GM20000 (cell line): ENCODE measurements at places on chromosomes 13 and 19.

DNA sequence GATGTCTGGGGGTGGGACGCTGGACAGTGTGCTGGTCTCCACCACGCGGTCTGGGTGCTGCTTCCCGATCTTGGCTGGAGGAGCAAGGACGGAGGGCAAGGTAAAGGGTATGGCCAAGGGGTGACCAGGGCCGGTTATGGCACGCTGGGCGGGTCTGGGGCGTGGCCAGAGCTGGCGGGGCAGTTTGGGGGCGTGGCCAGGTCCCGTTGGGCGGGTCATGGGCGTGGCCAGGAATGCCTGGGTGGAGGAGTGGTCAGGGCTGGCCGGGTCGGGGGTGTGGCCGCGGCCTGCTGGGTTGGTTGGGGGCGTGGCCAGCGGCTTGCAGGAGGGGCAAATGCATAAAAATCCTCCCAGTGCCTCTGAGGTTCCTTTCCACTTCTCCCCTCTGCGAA lies 19.2 kb downstream of the GPX4 start:
- peak; percentile 92 for DNase-seq

GRCh38 chr13:75986818-75987217 lies 350.7 kb downstream of the LMO7 start:
- DNase-seq = peak; percentile 25

DNA sequence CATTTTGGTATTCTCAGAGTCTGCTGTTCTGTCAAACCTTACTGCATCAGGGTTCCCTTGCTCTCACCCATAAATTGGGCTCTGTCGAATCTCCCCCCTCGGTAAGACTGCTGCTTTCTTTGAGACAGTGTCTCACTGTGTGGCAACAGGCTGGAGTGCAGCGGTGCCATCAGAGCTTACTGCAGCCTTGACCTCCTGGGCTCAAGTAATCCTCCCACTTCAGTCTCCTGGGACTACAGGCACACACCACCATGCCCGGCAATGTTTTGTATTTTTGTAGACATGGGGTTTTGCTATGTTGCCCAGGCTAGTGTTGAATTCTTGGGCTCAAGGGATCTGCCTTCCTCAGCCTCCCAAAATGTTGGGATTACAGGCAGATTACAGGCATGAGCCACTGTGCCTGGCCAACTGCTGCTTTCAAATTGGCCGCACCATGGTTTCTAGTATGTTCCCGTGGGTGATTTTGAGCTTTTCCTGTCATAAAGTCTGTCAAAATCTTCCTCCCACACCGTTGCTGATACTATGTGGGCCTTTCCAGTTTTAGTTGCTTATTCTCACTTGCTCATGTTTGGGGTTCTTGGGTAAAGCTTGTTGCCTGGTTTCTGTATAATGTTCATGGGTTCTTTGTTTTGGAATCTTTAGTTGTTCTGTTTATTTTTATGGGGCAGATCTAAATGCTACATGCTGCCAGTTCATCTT lies 10.6 kb downstream of the RFC3 start:
- no peak for DNase-seq

- no peak for DNase-seq
Measured at GRCh38 chr13:51823863-51824262, 19.9 kb upstream of the DHRS12 start.

DNA sequence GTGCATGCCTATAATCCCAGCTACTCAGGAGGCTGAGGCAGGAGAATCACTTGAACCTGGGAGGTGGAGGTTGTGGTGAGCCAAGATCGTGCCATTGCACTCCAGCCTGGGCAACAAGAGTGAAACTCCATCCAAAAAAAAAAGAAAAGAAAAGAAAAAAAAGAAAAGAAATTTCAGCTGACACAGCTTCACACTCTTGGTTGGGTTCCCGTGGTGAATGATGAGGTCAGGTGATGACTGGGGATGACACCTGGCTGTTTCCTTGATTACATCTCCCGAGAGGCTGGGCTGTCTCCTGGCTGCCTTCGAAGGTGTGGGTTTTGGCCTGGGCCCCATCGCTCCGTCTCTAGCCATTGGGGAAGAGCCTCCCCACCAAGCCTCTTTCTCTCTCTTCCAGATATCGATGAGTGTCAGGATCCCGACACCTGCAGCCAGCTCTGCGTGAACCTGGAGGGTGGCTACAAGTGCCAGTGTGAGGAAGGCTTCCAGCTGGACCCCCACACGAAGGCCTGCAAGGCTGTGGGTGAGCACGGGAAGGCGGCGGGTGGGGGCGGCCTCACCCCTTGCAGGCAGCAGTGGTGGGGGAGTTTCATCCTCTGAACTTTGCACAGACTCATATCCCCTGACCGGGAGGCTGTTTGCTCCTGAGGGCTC lies 22.0 kb downstream of the LDLR start:
- no peak for DNase-seq

GRCh38 chr13:109118521-109118920 lies 489.1 kb downstream of the MYO16 start:
- no peak for DNase-seq

DNA sequence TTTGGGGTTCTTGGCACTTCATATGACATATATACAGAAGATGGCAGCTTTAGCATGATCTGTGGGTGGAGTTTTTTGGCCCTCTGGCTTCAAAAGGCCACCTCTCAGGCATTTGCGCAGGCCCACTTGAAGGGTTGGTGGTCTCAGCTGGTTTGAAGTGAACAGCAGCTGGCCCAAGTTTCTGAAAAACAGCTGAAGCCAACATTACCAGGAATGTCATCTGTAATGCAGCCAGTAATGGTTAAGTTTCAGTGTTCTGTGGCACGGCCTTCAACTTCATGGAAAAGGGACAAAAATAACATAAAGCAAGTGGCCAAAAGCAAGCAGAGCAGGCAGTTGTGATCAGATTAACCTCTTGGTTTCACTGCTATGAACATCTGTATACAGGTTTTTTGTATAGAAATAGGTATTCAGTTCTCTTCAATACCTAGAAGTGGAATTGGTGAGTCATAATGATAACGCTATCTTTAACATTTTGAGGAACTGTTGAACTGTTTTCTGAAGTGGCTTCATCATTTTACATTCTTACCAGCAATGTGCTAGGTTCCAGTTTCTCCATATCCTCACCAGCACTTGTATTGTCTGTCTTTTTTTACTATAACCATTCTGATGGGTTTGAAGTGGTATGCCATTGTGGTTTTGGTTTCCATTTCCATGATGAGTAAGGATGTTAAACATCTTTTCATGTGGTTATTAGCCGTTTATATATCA lies 245.4 kb downstream of the SHISA2 start:
- DNase-seq = no peak

GRCh38 chr19:41699231-41699967 lies 9.0 kb upstream of the CEACAM5 start:
- no peak for DNase-seq

- no peak for DNase-seq
Measured at GRCh38 chr13:28394422-28394821, 100.5 kb downstream of the FLT1 start.
